ENCODE measurements at places on chromosomes 11 and 22. TPM values are rescaled to one million over a fixed set of nuclear protein-coding genes. Genes with fewer than 3 reads are reported as not detected.

Gene PARVG
- 42.5 TPM for polyA plus RNA-seq

Gene PNPLA3
- polyA plus RNA-seq: 1.3 TPM

Gene TRPM5
- polyA plus RNA-seq: 0.60 TPM

Gene UBQLN3
- polyA plus RNA-seq: not detected

Gene NPAS4
- not detected for polyA plus RNA-seq

Gene ARHGAP32
- polyA plus RNA-seq: 12.0 TPM

Gene OVOL1
- polyA plus RNA-seq: 16.6 TPM

Gene ZDHHC5
- 42.5 TPM for polyA plus RNA-seq

Gene BTBD18
- not detected for polyA plus RNA-seq

Gene MYO18B
- polyA plus RNA-seq: 0.60 TPM

Gene MPZL2
- 13.9 TPM for polyA plus RNA-seq

Gene ALX4
- not detected for polyA plus RNA-seq

Gene NXPE1
- polyA plus RNA-seq: 36.3 TPM

Gene DCDC1
- not detected for polyA plus RNA-seq

Gene CRYBB2
- 0.32 TPM for polyA plus RNA-seq

Gene ARVCF
- polyA plus RNA-seq: 3.9 TPM

Gene CRYBA4
- not detected for polyA plus RNA-seq

Gene NXPE2
- polyA plus RNA-seq: 1.8 TPM

Gene SRSF8
- 54.7 TPM for polyA plus RNA-seq

Gene OR6A2
- polyA plus RNA-seq: not detected

Gene KCNC1
- not detected for polyA plus RNA-seq

Gene CCDC157
- polyA plus RNA-seq: 1.6 TPM

Gene SYT7
- polyA plus RNA-seq: 8.4 TPM

Gene LAYN
- 1.4 TPM for polyA plus RNA-seq

Gene PANX3
- not detected for polyA plus RNA-seq

Gene SPI1
- 29.8 TPM for polyA plus RNA-seq

Gene OR51E2
- polyA plus RNA-seq: not detected

Gene ZP1
- polyA plus RNA-seq: not detected

Gene GRIA4
- 0.23 TPM for polyA plus RNA-seq

Gene AGBL2
- polyA plus RNA-seq: 2.2 TPM

Gene DMC1
- not detected for polyA plus RNA-seq

Gene HTR3B
- polyA plus RNA-seq: 0.07 TPM

Gene BID
- polyA plus RNA-seq: 31.9 TPM

Gene STK33
- polyA plus RNA-seq: not detected

Gene OR5M8
- polyA plus RNA-seq: not detected

Gene OR10A2
- not detected for polyA plus RNA-seq

Gene TIMM10
- 62.9 TPM for polyA plus RNA-seq

Gene BEST1
- 7.6 TPM for polyA plus RNA-seq

Gene MTMR2
- 13.9 TPM for polyA plus RNA-seq

Gene PIWIL4
- polyA plus RNA-seq: 3.5 TPM

Gene TMPRSS4
- polyA plus RNA-seq: 68.5 TPM

Gene ANO5
- 0.60 TPM for polyA plus RNA-seq

Gene SPON1
- polyA plus RNA-seq: 12.6 TPM

Gene CATSPERZ
- 1.4 TPM for polyA plus RNA-seq

Gene HEPHL1
- polyA plus RNA-seq: not detected

Gene B4GALNT4
- polyA plus RNA-seq: not detected

Gene PDHX
- polyA plus RNA-seq: 26.3 TPM

Gene SOX10
- polyA plus RNA-seq: 1.8 TPM

Gene LRRC4C
- 1.2 TPM for polyA plus RNA-seq

Gene SOX6
- 0.46 TPM for polyA plus RNA-seq

Gene TRIM29
- 6.0 TPM for polyA plus RNA-seq

Gene CHRM1
- not detected for polyA plus RNA-seq

Gene TMEM191C
- polyA plus RNA-seq: 5.3 TPM

Gene FAM227A
- not detected for polyA plus RNA-seq

Gene GSTT2B
- polyA plus RNA-seq: 6.7 TPM

Gene OR10A6
- polyA plus RNA-seq: not detected

All from sigmoid colon (tissue), 7 donors.